ENCODE measurements at places on chromosomes 5 and 9. TPM values are rescaled to one million over a fixed set of nuclear protein-coding genes. Genes with fewer than 3 reads are reported as not detected.

The MARCHF3 gene
- total RNA-seq, result 12.7 TPM

The BARX1 gene
- total RNA-seq, result 2.1 TPM

The WDR38 gene
- not detected for total RNA-seq

The PRUNE2 gene
- total RNA-seq, result 26.5 TPM

GRCh38 chr5:119289438-119290044, 66.3 kb upstream of the TNFAIP8 start:
- DNase-seq, result no peak

The MCCC2 gene
- 62.6 TPM for total RNA-seq

All from GM23338 (cell line).